Right forelimb (tissue), 1 donor: ENCODE measurements at places on chromosomes 1 and 21.

- DNase-seq: no peak
These were observed 35.9 kb upstream of the RNF19B start for GRCh38 chr1:33000427-33001026.

DNA sequence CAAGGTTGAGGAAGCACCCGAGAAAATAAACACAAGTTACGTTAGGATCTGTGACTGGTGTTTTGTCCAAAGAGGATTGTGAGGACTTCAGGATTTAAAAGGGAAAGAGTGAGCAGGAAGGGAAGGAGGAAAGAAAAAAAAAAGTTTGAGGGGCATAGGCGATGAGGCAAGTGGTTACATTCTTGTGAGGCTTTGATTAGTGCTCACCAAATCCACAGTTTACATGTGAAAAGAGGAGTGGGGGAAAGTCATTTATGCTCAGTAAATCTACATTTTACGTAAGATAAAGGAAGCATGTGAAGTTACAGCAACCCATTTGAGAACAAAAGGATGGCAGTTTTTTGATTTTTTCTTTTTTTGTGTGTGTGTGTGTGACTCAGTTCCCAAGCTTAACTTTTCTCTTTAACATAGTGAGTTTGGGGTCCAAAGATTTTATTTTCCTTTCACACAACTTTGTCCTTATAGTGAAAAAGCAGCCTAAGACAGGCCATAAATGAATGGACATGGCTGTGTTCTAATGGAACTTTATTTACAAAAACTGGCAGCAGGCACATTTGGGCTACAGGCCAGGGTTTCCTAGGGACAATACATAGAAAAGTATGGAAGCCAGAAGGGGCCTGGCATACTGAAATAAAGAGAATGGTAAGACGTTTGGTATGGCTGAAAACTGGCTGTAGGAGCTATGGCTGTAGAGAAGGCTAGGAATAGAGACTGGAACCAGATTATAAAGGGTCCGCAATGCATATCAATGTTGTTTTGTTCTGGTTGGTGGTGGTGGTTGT, 121.7 kb downstream of the FGGY start:
- DNase-seq: no peak

GRCh38 chr1:8137481-8138244, 111.6 kb upstream of the ERRFI1 start:
- no peak for DNase-seq

- DNase-seq: no peak
These were observed 191.7 kb downstream of the NTMT2 start for GRCh38 chr1:170337413-170337994.

GRCh38 chr1:57761628-57762027, 337.8 kb upstream of the DAB1 start:
- DNase-seq: no peak

- DNase-seq: no peak
These were observed 79.8 kb downstream of the PCBP3 start for GRCh38 chr21:45723049-45723958.

GRCh38 chr1:156738407-156738806, 2.5 kb downstream of the MRPL24 start:
- no peak for DNase-seq

GRCh38 chr1:173646656-173647055, 11.5 kb downstream of the TEX50 start:
- no peak for DNase-seq

GRCh38 chr21:32351428-32351827, 41.4 kb downstream of the URB1 start:
- DNase-seq: no peak

- DNase-seq: no peak
These were observed 63.1 kb upstream of the CNN3 start for GRCh38 chr1:94989911-94990473.

DNA sequence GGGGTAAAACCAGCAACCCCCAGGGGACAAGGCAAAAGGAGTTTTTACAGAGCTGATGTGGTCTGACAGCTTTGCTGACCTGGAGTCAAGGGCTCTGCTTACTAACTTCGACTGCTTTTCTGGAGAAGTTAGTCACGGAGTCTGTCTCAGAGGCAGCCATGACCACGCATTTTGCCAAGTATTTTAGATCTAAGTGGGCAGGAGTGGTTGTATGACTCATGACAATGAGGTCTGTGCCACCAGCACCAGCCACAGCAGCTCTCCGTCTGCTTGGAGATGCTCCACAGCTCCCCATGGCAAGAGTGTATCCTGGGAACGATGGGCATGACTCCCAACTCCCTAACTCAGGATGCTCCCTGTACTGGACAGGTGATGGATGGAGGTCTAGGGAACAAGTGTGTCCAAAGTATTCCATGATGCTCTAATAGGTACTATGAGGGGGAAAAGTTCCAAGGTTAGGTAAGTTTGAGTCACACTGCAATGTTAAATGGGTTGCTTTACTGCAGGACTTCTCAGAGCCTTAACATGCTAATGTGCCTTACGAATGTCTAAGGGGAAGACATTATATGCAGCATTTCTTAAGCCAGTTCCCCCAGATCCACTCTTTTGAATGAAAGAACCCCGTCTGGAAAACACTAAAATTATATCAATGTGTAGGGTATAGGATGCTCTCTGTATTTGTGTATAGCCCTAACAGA, 359.0 kb downstream of the HHAT start:
- DNase-seq: no peak

DNA sequence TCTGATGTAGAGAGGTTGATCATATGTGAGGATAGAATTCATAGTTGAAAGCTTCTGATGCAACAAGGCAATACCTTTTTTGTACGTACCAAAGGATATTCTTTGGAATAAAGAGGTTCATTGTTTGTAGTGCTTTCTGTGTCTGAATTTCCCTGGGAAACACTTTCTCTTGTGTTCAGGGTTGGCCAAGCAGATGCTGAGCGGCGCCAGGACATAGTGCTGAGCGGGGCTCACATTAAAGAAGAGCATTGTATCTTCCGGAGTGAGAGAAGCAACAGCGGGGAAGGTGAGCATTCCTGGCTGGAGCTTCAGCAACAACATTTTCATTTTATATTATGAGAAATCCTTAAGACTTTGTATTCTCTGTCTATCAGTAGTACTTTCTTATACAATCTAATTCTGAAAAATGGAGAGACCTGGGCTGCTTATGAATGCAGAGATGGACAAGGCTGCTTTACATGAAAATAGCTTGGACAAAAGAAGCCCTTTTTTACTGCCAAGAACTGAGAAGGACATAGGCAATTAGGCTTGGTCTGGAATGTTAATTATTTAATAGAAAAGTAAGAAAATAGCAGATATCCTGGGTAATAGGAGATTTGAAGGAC, 85.2 kb downstream of the KIF1B start:
- no peak for DNase-seq

DNA sequence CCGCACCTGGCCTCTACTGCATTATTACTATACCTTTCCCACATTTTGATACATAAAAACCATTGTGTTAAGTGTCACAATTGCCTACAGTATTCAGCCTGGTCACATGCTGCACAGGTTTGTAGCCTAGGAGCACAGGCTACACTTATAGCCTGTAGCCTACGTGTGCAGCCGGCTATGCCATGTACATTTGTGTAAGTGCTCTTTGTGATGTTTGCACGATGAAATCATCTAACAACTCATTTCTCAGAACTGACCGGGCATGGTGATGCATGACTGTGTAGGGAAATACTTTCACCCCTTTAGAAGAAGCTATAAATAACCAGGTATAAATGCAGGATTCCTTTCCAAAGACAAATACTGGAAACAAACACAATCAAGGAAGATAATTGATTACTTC, 12.1 kb downstream of the ERG start:
- DNase-seq: no peak

DNA sequence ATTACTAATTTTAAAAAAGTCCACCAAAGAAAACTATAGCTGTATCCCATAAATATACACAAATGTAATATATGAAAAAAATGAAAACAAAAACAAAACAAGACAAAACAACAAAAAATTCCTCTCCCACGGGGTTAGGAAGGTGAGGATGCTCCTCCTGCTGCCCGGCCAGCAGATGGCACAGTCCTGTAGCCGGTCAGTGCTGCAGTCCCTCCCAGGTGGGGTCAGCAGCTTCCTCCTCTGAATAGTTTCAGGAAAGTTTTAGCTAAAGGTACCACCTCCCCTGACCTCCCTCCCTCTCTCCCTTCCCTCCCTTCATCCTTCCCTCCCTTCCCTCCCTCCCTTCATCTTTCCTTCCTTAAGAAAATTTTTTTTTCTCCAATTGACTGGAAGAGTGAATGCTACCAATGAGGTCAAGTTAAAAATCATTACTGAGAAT, 67.8 kb upstream of the BCL10 start:
- no peak for DNase-seq

DNA sequence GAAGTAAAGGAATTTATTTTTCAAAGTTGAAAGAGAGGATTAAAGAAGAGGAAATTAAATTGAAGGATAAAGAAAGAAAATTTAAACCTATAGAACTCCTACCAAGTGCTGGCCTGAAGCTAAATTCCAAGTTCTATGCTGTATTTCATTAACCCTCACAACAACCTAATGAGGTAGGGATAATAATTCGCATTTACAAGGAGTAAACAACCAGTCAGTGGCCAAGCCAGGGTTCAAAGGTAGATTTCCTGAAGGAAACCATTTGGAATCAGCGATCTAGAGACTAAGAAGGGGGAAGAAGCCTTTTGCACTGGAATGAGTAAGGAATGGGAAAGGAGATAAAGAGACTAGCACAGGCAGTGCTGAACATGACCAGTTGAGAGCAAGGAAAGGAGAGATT, 265.8 kb upstream of the ST6GALNAC5 start:
- DNase-seq: no peak

DNA sequence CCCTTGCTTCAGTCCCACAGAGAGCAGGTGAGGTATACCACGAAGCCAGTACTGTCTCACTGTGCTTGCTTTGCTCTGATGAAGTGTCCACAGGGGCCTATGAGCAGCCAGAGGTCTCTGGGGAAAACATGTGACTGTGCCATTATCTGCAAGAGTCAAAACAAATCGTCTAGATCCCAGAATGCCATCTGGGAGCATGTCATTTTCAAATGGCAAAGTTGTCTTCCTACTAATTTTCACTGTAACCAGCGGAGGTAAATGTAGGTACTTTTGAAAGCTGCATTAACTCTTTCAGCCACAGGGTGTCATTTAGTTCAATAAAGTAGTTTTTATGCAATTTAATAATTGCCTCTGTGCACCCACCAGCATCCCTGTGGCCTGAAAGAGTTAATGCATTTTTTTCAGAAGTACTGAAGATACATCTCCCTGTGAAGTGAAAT, 173.6 kb upstream of the SGIP1 start:
- DNase-seq: no peak

DNA sequence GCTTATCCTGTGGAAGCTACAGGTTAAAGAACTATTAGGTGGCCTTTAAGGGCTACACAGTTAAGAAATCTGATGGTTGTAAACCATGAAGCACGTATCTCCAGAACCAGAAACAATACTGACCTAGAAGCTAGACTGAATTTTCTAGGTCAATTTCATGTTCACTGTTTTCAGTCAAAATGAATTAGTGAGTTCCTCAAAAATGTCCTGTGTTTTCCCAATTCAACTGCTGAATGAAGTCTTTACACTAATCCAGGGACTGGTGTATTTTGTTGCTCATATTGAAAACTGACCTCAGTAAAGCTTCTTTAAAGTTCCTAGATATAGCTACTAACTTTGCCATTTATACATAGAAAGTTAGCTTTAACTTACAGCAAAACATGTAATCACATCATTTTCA, 6.0 kb downstream of the HNRNPU start:
- DNase-seq: no peak

- no peak for DNase-seq
These were observed 4.2 kb upstream of the NVL start for GRCh38 chr1:224333939-224334786.

DNA sequence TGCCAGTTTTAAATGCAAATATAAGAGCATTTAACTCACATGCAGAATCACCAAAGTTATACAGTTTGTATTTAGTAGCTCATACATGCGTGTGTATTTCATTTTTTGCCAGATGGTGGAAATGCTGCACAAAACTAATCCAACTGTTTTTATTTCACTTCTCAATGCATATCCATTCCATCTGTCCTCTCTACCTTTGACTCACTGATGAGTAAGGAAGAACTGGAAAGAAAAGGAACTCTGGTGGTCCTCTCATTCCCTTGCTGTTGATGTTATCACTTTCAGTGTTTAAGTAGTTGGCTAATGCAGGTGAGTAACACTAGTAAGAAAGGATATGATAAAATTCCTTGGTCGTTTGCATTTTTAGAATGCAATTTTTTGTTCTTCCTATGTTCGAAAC, 5.7 kb upstream of the SLC1A7 start:
- no peak for DNase-seq

GRCh38 chr1:170030212-170030611, 44.3 kb downstream of the KIFAP3 start:
- no peak for DNase-seq

DNA sequence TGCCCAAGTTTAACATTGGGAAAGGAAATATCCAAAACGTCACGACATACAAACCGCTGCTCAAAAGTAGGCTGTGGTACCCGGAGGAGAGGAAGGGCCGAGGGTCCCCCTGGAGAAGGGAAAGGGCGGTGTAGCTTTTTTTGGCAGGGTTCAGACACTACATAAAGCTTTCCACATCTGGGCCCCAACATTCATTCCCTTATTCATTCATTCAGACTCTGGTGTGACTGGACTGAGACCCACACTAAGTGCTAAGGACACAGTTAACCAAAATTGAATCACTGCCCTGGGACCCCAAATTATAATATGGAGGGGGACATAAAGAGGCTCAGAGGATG, 10.3 kb upstream of the COL8A2 start:
- no peak for DNase-seq

- DNase-seq: no peak
These were observed 66.0 kb downstream of the GNG12 start for GRCh38 chr1:67767103-67767782.

GRCh38 chr1:115555446-115555845, 86.3 kb upstream of the VANGL1 start:
- DNase-seq: no peak

GRCh38 chr1:178660461-178660860, 64.6 kb upstream of the RALGPS2 start:
- no peak for DNase-seq

- DNase-seq: no peak
These were observed 17.9 kb downstream of the UBL4B start for GRCh38 chr1:110130113-110130591.

DNA sequence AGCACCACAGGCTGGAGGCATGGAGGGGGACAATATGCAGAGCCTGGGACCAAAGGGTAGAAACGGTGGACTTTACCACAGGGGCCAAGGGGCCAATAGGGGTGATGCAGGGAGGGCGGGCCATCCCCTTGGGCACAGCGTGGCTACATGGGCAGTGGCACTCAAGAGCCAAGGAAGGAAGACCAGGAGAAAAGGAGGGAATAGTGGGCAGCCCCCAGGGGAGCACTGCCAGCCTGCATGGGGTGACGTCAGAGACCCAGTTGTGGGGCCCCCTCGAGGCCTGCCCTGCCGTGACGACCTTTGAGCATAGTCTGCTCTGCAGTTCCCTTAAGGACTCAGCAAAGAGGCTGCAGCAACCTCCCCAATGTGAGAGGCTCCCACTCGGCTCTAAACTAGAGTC, 95.5 kb upstream of the TMPRSS2 start:
- no peak for DNase-seq
